ENCODE measurements at places on chromosomes 2 and 18. TPM values are rescaled to one million over a fixed set of nuclear protein-coding genes. Genes with fewer than 3 reads are reported as not detected.

DNA sequence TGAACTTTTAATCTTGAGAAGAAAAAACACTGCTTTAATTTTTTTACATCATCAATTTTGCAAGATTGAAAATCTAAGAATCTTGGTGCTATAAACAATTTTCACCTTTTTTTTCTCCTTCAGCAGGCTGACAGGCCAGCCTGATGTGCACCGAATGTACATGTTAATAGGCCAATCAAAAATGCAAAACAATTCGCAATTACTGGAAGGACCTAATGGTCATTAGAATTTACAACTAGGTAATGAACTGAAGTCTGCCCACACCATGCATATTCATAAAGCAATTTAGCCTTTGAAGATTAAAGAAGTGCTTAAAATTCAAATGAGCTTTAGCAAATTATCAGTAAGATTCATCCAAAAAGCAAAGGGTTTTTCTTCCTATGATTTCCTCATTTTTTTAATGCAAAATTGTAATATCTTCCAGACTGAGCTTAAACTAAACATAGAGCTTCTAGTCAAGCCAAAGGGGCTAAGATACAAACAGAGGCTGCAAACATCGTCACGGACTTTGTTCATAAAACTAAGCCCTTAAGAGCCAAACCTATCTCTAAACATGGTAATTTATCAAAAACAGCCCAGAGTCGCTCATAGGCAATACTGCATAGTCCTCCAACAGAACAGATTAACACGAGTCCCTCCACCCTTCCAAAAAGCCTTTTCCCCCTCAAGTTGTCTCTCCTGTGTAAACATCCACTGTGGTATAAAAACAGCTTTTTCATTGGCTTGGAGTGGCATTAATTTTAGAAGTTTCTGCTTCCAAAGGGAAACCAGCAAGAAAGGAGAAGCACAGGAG lies 18.4 kb downstream of the BCL11A start:
- DNase-seq, result no peak

GRCh38 chr2:68238955-68239822 lies 13.1 kb downstream of the PPP3R1 start:
- DNase-seq, result no peak

DNA sequence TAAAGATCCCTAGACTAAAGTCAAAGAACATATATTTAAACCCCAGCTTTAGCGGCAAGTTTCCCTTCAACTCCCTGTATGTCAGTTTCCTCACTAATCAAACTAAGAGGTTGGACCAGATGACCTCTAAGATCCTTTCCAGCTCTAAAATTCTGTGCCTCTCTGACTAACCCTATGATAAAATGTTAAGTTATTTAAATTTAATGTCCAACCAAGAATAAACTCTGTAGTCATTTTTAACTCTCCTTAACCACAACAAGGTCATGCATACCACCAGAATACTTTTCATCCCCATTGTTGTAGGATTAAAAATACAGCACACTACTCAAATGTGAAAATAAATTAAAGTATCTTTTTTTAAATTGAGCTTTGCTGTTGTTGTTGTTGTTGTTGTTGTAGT lies 5.2 kb upstream of the PDE1A start:
- DNase-seq, result no peak

DNA sequence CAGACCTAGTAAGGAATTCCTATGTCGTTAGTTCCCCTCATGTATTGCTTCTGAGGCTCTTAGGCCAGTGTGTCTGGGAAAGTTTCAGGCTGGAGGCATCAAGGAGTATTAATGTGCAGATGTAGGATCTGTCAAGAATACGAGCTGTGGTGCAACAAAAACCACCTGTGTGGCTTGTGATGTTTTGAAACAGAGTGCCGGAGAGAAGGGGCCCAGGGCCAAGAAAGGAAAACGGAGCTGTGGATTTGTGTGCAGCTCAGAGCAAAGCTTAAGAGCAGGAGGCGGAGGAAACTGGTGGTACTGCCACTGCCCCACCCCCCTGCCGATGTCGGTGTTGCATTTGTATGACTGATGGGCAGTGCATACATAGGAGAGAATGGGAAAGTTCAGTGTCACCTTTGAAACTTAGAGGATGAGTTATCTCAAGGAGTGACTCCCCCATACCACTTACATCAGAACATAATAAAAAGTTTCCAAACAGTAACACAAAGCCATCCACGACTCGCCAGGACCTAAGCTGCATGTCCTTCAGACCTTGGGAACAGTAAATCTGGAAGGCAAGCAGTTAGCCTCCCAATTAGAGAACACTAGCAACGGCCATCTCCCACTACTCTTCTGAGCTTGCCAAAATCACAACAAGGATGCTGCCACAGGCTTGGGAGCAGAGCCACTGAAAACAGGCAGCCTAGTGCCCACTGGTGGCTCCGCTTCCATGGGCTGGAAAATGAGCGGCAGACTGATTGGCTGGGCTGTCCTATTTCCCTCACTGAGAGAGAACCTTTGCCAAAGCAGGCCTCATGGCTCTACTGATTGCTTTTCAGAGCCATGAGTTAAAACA lies 152.7 kb upstream of the NT5C1B start:
- no peak for DNase-seq

Gene FOXI3
- not detected for total RNA-seq

Gene MTIF2
- total RNA-seq, result 29.9 TPM

Measured in ureter (tissue), 1 donor.